Stimulated activated CD4-positive, alpha-beta T cell treated with anti-CD3 and anti-CD28 coated beads, Interleukin-1b, Interleukin-23, amount 100 ng/mL, for 1 hour (primary cell): ENCODE measurements at places on chromosomes 7 and 10.
A peak's percentile ranks its signal among the peaks of the same experiment; 100 is the strongest.

DNA sequence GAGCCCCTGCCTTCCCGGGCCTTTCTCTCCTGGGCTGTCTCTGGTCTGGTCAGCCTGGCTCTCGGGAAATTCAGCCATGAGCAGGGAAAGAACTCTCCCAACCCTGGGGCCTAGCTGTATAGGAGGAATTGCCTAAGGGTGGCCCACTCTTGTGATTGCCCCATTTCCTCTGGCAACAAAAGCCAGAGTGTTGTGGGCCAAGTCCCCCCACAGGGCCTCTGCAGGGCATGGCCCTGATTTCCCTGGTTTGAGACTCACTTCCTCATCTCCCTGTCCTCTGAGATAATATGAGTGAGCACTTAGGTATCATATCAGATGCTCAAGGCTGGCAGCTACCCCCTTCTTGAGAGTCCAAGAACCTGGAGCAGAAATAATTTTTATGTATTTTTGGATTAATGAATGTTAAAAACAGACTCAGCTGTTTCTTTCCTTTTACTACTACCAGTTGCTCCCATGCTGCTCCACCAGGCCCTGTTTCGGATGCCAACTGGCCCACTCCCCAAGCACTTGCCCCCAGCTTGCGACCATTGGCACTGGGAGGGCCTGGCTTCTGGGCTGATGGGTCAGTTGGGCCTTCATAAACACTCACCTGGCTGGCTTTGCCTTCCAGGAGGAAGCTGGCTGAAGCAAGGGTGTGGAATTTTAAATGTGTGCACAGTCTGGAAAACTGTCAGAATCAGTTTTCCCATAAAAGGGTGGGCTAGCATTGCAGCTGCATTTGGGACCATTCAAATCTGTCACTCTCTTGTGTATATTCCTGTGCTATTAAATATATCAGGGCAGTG lies 11.4 kb downstream of the IRF5 start:
- no peak for DNase-seq

DNA sequence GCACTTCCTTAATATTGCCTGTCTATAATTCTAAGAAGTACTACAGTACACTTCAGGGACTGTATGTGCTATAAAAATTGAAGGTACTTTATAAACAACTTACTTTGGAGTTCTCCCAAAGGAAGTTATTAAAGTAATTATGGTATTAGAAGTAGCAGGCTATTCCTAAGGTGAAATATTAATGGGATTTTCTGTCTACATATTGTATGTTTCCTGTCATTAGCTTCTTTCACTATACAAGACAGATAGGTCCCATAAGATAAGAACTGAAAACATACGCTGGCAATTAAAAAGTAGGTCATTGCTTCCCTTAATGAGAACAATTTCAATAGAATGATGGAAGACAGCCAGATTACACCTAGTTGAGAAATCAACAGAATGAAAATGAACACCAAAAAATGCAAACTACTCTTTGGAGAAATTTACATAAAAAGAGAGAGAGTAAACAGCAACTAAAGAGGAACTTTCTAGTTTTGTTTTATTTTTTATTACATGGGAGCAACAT lies 147.0 kb downstream of the HBP1 start:
- no peak for DNase-seq

DNA sequence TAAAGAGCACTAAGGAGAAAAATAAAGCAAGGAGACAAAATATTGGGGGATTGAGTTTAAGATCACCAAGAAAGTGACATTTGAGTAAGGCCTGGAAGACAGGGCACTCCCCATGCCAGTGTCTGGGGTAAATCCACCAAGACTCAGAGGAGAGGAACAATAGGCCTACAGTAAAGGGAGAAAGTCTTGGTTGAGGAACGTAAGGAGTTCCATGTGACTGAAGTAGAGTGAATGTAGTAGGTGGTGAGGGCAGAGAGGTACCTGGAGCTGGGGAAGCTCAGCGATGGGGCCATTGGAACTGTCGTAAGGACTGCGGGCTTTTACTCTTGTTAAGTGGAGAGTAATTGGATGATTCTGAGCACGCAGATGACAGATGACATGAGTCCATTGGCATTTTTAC lies 69.4 kb downstream of the CPED1 start:
- DNase-seq: no peak

DNA sequence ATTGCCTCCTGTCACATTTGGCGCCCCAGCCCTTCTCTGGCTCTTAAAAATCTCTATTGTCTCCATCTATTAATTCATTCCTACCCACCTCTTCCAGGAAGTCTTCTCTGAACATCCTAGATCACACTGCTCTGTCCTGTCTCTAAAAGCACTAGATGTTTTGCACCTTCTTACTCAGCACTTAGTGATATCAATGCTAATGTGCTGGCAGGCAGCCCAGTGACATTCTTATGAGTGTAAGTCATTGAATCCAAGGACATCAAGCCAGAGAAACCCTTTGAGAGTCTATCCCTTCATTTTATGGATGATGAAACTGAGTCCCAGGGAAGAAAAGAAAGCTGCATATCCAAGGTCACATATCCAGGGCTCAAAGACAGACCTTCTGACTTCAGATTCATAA lies 48.3 kb upstream of the PAX2 start:
- no peak for DNase-seq

GRCh38 chr7:40470091-40470592 lies 335.3 kb downstream of the SUGCT start:
- DNase-seq: no peak

DNA sequence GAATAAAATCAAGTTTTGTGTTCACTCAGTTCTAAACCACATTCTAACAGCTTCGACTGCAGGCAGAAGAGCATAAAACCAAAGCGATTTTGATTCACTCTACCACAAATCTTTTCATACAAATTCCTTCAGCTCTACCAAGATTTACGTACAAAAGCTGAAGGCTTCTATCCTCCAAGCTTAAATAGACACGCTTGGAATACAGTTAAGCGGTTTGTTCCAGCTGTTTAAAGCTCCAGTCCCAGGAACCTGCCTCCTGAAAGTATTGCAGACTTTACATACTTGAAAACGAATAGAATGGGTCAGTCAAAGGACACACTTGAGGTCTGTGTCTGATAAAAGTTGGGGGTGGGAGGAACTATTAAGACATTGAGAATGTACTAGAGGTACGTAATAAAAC lies 102.9 kb downstream of the MPP7 start:
- DNase-seq: no peak

- DNase-seq: no peak
Measured at GRCh38 chr7:37150856-37151255, 297.8 kb downstream of the ELMO1 start.

DNA sequence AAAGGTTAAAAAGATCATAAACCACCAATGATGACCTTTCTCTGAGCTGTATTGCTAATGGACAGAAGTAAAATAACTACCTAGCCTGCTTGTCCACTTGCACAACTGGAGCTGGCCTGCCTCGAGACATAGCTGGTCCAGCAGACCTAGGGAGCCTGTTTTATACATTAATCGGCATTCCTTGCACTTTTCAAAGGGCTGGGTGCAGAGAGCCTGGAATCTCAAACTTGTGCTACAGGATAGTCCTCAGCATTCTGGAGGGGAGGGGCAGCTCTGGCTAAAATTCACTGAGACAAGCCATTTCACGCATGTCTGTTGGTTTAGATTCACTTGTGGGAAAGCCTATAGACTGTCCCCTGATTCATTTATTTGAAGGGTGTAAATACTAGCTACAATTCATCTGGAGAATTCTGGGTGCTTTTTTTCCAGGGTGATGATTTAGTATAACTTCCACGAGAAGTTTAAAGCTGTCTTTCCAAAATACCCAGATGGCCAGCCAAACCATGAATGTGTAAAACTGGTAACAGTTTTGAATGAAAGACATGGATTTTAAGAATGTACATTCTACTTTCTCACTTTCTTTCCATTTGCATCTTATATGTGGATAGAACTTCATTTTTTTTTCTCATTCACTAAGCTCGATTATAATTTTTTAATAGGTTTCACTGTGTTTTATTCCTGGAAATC lies 389.4 kb downstream of the KCNMA1 start:
- no peak for DNase-seq

- DNase-seq: no peak
Measured at GRCh38 chr7:30646154-30646553, 36.1 kb downstream of the CRHR2 start.

- no peak for DNase-seq
Measured at GRCh38 chr10:22364407-22365140, 19.3 kb downstream of the SPAG6 start.

GRCh38 chr10:44237364-44238049 lies 147.4 kb downstream of the CXCL12 start:
- no peak for DNase-seq

DNA sequence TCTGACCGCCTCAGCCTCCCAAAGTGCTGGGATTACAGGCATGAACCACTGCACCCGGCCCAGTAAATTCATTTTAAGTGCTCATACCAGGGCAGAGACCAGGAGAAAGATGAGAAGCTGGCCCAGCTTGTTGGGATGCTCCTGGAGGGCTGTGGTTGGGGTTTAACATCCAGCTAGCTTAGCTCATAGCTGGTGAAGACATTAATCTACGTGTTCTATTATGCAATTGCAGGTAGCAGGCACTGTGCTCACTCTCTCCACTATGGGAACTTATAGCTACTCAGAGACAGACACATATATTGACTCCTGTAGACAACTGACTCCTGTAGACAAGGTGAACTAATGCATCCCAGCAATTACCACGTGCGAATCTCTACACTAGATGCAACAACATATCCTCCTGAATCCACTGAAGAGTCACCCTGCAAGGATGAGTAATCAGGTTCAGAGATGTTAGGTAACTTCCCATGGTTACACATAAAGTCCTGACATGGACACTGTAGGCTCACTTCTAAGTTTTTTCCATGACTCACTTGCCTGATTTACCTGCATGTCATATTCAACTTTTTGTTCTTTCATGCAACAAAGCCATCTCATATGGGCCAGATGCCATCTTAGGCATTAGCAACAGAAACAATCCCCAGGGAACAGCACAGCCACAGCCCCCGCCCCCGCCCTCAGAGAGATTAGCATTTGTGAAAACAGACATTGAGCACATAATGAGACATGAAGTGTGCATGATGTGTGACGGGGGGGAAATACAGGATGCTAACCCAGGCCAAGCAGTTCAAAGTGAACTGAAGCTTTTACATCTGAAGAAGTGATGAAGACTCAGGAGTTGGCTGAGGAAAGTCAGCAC lies 37.2 kb downstream of the ERLIN1 start:
- DNase-seq: peak; percentile 35

DNA sequence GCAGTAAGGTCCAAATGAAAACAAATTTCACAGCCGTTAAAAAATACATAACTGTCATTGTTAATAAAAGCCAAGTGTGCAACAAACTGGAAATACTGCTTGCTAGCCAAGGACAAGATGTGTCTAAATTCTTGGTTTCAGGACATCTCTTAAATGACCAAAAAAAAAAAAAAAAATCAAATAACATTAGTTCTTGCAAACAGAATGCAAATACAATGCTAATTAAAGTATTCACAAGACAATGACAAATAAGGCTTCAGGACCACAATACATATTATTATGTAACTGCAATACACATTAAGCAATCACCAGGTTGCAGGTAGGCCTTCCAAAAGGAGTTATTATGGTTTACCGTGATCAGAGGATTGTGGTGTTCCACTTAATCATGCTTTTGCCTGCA lies 3.6 kb downstream of the ARHGAP21 start:
- no peak for DNase-seq
